ENCODE measurements at places on chromosomes 6 and 20. TPM values are rescaled to one million over a fixed set of nuclear protein-coding genes. Genes with fewer than 3 reads are reported as not detected.

Gene GABRR2
- 0.45 TPM for total RNA-seq

Gene MYO6
- total RNA-seq, result 14.1 TPM

Gene PROKR2
- not detected for total RNA-seq

Gene CYP39A1
- total RNA-seq, result 8.6 TPM

Gene CST1
- total RNA-seq, result not detected

Gene TCP11
- 0.83 TPM for total RNA-seq

Gene STX11
- 14.1 TPM for total RNA-seq

Gene DPPA5
- total RNA-seq, result not detected

Gene COL21A1
- total RNA-seq, result 9.6 TPM

Gene PROCR
- total RNA-seq, result 18.3 TPM

Gene TCF21
- 22.2 TPM for total RNA-seq

Gene MTFR2
- total RNA-seq, result 1.7 TPM

Gene GPLD1
- 4.0 TPM for total RNA-seq

Gene TMEM74B
- total RNA-seq, result 2.1 TPM

Gene TBC1D22B
- 7.5 TPM for total RNA-seq

Gene BPIFB4
- total RNA-seq, result not detected

Gene ADAM33
- 144 TPM for total RNA-seq

Gene BMP5
- total RNA-seq, result 1.6 TPM

Gene MACROD2
- total RNA-seq, result 3.6 TPM

Gene KDM1B
- total RNA-seq, result 10.3 TPM

Data from esophagus muscularis mucosa (tissue), 4 donors.